ENCODE measurements at places on chromosomes 3 and 15. TPM values are rescaled to one million over a fixed set of nuclear protein-coding genes. Genes with fewer than 3 reads are reported as not detected.

DNA sequence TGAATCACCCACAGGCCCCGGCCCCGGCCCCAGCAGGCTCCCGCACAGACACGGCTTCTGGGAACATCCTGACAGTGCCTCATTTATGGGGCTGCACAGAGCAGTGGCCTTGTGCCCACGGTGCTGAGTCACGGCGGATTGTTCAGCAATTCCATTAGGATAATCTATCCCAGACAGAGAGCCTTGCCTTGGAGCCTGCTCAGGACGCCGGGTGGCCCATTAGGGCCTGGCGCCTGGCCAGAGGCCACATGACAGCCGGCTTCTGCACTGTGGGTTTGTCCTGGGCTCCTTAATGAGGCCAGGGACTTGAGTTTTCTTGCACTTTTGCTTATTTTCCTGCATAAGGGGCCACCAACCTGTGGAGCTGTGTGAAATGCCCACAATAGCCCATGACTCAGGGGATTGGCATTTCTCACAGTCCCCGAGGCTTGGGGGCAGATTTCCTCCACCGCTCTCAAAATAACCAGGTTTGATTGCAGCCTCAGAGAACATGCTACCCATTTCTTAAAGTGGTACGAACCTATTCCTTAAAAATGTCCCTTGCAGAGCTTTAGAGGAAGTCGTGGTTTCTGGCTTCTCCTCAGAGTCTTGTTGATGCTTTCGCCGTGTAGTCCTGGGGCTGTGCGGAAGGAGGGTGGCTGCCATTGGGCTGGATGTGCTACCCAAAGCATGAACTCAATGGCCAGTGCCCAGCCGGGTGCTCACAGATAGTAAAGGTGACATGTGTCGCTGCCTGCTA, 19.0 kb downstream of the SYNM start:
- peak; percentile 93 for DNase-seq

DNA sequence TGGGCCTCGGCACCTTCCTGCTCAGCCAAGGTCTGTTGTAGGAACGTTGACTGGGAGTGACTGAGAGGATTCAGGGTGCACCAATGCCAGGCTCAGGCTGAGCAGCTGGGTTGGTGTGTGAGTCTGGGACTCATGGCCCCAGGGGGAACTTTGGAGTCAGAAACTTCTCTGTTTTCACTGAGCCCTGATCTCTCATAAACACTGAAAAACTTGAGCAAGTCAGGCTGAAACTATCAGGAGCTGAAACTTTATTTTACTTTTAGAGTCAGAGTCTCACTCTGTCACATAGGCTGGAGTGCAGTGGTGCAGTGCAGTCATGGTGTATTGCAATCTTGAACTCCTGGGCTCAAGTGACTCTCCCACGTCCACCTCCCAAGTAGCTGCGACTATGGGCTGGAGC, 3.0 kb downstream of the TRAK1 start:
- DNase-seq: no peak

APOD gene
- polyA plus RNA-seq: 0.05 TPM

GRCh38 chr3:179768080-179768479, 115.2 kb downstream of the USP13 start:
- DNase-seq: peak; percentile 79

GRCh38 chr3:139687431-139687830, 9.7 kb upstream of the NMNAT3 start:
- DNase-seq: no peak

- no peak for DNase-seq
Measured at GRCh38 chr15:101027920-101028319, 108.8 kb downstream of the LRRK1 start.

DNA sequence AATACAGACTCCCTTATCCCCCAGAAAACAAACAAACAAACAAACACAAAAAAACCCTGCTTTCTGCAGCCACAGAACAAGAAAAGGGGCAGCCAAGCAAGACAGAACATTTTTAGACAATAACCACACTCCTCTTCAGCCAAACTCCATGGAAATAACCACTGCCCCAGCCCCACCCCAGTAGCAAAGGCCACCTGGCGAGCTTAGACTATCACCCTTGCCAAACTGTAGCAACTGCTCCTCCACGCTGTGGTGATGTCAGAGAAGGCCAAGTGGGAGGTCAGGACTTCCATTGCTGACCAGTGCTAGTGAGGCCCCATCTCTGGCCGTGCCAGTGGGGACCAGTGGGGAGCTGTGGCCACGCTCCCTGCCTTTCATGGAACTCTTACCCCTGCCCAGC, 60.3 kb upstream of the CHRNA7 start:
- DNase-seq: no peak

DNA sequence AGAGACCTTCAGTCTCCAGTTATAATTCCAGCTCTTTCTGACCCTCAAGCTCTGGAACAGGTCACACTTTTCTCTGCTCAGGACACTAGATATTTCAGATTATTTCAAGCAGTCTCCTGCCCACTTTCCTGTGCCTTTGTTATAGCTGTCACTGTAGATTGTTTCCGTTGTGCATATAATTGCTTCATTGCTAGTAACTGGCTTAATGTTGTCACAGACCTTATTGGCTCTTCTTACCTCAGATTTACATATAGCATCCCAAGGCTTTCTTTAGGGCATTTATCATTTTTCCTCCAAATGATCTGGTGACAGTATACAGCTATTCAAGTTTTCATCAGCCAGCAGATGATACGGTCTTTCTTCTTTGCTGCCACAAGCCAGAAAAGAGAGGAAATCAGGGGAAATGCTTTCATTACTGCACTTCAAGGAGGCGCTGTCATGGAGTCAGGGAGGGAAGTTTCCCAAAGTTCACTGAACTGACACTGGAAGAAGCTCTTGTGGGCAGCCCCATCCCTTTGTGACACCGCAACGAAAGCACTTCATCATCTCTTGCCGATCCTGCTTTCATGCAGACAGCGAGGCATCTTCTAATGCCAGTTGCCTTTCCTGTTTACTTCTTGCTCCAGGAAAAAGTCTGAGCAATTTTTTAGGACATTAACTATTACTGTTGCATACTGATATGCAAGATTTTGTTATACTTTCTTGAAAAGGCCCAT, 181.9 kb downstream of the CDIN1 start:
- no peak for DNase-seq

DNA sequence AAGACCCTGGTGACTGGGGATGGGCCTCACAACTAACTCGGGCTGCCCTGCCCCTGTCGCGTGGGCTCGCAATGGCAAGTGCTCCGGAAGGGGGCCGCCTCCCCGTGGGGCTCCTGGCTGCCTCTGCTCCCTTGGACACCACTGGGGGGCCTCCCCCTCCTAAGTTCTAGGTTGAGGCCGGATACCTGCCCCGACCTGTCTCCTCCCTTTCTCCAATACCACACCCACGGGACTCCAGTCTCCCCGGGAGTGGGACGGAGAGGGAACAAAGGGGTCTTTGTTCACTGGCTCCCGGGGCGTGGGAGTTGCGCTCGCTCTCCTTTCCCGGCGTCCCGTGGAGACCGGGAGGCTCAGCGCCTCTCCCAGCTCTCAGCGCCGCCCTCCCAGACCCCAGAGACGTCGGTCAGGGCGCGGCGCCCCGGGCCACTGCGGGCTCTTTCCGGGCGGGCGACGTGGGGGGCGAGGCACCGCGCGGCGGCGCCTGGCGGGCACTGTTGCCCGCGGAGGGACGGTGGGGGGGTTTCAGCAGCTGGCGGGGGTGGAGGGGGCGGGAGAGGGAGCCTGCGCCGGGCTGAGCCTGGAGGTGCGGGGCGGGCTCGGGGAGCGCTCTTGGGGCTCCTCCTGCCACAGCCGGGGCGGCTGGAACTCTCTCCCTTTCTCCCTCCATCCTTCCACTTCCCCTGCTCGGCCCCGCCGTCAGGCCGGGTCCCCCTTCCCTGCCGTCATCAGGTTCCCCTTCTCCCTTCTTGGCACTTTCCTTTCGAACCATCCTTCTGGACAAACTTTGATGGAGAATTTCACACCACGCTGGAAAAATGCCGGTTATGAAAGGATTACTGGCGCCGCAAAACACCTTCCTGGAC, at the start of gene KCNH8:
Gene KCNH8 (plus strand): TSS at position 606 of the 863 bp plus-strand sequence. CDS start 210 bp downstream, at position 816.
- DNase-seq: peak; percentile 81

- DNase-seq: no peak
Measured at GRCh38 chr3:100103558-100104441, 10.5 kb downstream of the FILIP1L start.

- no peak for DNase-seq
Measured at GRCh38 chr15:57025264-57025926, 107.0 kb downstream of the TCF12 start.

LTF gene
- not detected for polyA plus RNA-seq

EPHA6 gene
- polyA plus RNA-seq: not detected

IL5RA gene
- polyA plus RNA-seq: not detected

GOLGA6B gene
- polyA plus RNA-seq: 0.03 TPM

TM6SF1 gene
- 0.12 TPM for polyA plus RNA-seq

DNA sequence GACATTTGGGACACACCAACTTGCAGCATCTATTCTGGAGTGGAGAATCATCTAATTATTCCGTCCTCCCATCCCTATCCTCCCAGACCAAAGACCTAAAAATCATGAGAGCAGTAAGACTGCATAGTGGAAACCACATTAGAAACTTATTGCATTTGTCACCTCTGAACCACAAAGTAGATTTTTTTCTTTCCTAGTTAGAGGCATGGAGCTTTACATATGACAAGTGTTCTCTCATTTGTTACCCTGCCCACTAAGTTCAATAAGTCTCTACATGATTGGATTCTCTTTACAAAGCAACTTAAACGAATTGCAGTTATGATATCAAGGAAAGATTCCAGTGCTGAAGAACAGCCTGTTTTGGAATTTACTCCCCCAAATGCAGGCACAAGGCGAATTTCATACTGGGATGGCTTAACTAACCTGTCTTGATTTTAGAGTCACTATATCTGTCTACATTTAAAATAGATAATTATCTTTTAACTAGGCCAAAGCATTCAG, 42.3 kb upstream of the LRRFIP2 start:
- DNase-seq: no peak

RASGRP1 gene
- polyA plus RNA-seq: 0.03 TPM

TJP1 gene
- 17.5 TPM for polyA plus RNA-seq

DNA sequence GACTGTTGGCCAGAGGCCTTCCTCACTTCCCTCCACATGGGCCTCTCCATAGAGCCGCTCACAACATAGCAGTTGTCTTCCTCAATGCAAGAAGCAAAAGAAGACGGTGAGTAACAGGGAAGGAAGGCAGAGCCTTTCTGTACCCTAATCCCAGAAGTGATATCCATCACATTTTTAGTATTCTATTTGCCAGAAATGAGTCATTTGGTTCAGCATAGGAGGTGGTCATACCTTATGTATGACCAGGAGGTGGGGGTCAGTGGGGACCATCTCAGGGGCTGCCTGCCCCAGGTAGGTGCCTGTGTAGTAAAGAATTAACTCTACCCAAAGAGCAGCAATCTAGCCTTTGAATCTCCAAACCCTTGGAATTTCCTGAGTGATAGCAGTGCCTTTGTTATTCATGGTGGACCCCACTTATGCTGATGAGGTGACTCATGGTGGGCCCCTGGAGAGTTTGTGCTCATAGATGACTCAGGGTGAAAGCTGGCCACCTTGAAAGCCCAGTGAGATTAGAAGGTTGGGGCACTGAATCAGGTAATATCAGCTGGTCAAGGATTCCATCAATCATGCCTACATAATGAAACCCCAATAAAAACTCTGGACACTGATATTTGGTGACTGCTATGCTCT, 323.9 kb upstream of the IGF1R start:
- DNase-seq: no peak

TGM5 gene
- not detected for polyA plus RNA-seq
